Endothelial cell of umbilical vein (primary cell): ENCODE measurements at places on chromosomes 3 and 15. TPM values are rescaled to one million over a fixed set of nuclear protein-coding genes. Genes with fewer than 3 reads are reported as not detected.

Gene SH3GL3
- not detected in 2 replicates for polyA plus RNA-seq

GRCh38 chr3:197503652-197504051, 52.1 kb downstream of the BDH1 start:
- no peak for DNase-seq

DNA sequence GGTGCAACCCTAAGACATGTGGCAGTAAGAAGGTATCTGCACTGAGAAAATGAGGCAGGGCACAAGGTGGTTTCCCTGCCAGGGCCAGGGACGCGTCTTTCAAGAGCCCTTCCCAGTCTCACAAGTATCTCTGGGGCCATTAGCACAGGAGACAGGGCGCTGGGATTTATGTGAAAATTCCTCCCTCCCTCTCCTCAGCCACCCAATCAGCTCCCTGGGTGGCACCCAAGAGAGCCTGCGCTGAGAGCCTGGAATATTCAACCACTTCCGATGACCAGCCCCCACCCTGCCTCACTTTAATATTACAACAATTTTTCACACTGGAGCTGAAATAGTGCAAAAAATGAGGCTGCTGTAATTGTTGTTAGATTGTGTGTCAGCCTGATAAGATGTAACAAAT, 26.1 kb downstream of the SEC61A1 start:
- no peak for DNase-seq

GRCh38 chr3:12420393-12420792, 63.9 kb upstream of the TSEN2 start:
- DNase-seq: no peak
